ENCODE measurements at places on chromosomes 3 and 15.
A peak's percentile ranks its signal among the peaks of the same experiment; 100 is the strongest.

GRCh38 chr3:193732391-193732790 lies 139.4 kb downstream of the OPA1 start:
- DNase-seq, result no peak

DNA sequence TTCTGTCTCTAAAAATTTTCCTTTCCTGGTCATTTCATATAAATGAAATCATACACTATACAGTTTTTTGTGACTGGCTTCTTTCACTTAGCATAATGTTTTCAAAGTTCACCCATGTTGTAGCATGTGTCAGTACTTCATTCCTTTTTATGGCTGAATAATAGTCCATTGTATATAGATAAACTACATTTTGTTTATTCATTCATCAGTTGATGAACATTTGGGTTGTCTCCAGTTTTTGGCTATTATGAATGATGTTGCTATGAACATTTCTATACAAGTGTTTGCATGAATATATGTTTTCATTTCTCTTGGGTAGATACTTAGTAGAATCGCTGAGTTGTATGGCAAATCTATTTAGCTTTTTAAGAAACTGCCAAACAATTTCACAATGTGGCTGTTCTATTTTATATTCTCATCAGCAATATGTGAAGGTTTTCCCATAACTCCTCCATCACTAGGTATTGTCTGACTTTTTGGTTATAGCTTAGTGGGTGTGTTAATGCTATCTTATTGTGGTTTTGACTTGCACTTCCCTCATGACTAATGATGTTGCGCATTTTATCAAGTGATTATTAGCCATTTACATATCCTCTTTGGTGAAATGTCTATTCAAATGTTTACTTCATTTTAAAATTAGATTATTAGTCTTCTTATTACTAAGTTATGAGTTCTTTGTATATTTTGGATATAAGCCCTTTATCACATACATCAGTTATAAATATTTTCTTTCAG lies 21.7 kb upstream of the AP4E1 start:
- DNase-seq, result no peak

DNA sequence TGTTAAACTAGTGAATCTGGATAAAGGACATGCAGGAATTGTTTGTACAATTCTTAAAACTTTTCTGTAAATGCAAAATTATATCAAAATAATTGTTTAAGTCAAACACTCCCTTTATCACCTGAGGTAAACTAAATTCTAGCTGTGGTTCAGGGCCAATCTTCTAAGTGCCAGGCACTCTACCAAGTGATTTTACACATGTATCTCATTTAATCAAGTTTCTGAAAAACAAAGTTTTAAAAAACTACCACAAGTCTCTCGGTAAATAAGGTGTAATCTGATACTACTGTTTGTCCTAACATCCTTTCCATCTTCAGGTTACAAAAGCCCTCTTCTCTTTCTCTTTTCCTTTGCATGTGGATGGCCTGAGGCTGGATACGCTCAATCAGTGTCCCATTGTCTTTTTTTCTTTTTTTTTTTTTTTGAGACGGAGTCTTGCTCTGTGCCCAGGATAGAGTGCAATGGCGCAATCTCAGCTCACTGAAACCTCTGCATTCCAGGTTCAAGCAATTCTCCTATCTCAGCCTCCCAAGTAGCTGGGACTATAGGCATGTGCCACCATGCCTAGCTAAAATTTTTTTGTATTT lies 19.3 kb downstream of the IFT80 start:
- no peak for DNase-seq

DNA sequence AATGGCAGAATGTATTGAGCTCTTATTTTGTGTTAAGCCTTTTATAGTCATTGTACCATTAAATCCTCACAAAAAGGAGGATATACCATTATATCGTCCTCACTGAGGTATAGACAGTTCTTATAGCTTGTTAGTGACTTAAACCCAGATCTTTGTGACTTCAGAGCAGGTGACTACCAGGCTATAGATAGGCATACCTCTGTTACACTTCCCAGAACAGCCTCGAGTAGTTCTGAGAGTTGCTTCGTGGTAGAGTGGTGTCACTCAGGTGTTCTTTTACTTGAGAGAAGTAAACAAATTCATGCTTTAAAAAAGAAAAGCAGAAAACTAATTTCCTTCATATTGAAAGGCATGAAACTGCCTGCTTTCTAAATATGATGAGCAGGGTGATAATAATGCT lies 59.9 kb downstream of the SEC22A start:
- no peak for DNase-seq

- DNase-seq, result no peak
Measured at GRCh38 chr15:57727031-57727430, 20.5 kb downstream of the POLR2M start.

DNA sequence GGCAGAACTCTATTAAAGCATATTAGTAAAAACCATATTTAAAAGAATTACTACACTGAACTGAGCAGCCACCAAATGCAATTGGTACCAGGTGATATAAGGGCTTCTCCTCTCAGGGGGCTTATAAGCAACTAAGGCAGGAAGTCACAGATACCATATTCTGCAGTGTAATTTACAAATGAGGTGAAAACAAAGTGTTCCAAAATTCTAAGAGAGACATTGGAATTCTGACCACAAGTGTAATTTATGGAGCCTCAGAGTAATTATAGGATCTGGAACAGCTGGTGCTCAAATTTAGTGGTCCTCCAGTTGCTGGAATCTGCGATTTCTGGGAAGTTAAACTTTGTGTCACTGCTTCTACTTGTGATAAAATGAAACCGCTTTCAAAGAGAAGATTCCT lies 3.1 kb upstream of the NR1I2 start:
- DNase-seq, result no peak

- no peak for DNase-seq
Measured at GRCh38 chr3:133568294-133569014, 5.0 kb upstream of the CDV3 start.

DNA sequence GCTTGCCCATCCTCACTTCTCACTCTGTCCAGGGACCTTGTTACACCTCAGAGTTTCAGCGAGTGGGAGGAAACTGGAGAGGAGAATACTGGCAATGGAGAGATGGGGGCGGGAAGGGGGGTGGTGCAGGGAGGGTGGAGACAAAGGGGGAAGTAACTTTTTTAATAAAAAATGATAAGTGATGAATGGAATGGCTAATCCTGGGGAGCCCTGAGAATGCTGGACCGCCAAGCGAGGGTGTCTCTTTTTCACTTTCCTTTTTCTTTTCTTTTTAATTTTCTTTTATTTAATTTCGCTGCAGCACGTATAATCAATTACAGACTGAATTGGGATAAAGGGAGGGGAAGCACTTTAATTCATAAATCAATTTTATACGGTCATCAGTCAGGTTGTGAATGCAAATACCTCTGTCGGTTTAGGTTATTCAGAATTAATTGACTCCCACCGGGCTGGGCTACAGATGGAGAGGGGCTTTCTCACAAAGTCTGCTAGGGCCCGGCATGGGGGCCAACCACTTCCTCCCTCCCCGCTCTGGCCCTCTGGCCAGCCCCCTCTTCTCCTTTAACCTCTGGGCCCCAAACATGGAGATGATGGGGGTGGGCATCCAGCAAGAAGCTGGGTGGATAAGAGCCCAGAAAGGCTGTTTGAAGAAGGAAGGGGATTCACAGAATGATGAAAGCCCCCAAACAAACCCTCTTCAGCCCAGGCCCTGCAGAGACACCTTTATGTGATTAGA lies 106.8 kb upstream of the BOC start:
- no peak for DNase-seq

- DNase-seq, result no peak
Measured at GRCh38 chr3:113153499-113154107, 57.8 kb upstream of the BOC start.

GRCh38 chr15:69734699-69735098 lies 282.1 kb downstream of the RPLP1 start:
- no peak for DNase-seq

DNA sequence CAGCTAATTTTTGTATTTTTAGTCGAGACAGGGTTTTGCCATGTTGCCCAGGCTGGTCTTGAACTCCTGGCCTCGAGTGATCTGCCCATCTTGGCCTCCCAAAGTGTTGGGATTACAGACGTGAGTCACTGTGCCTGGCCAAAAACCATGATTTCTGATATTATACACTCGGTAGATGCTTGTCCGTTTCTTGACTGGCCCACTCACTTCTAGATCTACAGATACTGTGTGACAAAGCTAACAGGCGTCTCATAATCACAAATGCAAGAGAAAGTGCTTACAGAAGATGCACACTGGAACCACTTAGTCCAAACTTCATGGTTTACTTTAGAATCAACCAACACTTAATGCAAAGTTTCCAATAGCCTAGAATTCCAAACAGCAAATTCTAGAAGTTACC lies 8.4 kb downstream of the PROK2 start:
- DNase-seq, result no peak

- DNase-seq, result peak; percentile 59
Measured at GRCh38 chr3:46695177-46695961, 1.9 kb upstream of the ALS2CL start.

DNA sequence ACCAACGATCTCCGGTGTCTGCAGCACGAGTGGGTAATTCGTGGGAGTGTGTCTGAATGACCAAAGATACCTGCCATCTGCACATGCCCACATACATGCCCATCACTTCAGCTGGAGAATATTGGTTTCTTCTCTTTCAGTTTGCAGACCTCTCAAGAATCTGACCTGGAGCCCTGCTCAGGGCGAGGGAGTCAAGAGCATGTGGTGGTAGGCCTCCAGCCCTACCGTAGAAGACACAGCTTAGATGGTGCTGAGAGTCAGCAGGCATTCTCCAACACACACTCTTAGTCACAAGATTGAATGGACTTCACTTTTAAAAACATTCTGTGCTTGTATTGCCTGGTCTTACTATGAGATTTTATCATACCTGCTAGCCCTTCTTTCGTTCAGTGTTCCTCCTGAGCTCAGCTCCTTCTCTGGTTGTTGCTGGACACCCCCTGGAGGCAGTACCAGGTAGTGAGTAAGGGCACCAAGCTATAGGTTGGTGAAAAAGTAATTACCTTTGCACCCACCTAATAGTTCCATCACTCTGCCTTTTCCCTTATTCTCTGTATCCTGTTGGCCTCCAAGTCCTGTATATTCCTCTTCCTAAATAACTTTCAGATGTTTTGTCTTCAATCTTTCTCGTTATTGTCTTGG lies 252.0 kb downstream of the CACNA2D3 start:
- no peak for DNase-seq

GRCh38 chr3:22585911-22586310 lies 617.2 kb upstream of the UBE2E2 start:
- no peak for DNase-seq

GRCh38 chr3:157388976-157389375 lies 47.7 kb upstream of the PTX3 start:
- no peak for DNase-seq

Measured in femur (tissue), 1 donor.